ENCODE measurements at places on chromosomes 12 and 14.
A peak's percentile ranks its signal among the peaks of the same experiment; 100 is the strongest.

DNA sequence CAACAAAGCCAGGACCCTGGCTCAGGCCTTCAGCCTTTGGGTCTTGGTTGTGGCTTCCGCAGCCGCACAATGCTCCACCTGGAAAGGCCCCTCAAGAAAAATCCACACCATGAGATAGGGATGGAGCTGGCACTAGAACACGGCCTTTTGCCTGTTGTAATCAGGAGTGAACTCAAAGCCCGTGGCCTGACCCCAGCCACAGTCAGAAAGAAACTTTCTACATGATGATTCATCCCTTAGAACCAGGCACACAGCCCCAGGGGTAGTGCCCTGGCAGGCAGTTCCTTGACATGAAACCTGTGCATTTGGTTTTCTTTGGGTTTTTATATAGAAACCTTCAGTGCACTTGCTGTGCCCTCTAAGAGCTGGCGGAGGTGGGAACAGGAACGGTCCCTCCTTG, 5.1 kb downstream of the CLMN start:
- no peak for DNase-seq

GRCh38 chr14:39984323-39984722, 552.1 kb upstream of the FBXO33 start:
- DNase-seq = no peak

- DNase-seq = no peak
These were observed 44.6 kb upstream of the KRAS start for GRCh38 chr12:25295361-25295760.

- no peak for DNase-seq
These were observed 235.9 kb downstream of the ERC1 start for GRCh38 chr12:1226951-1227350.

GRCh38 chr12:988646-989045, 2.4 kb upstream of the ERC1 start:
- DNase-seq = no peak

DNA sequence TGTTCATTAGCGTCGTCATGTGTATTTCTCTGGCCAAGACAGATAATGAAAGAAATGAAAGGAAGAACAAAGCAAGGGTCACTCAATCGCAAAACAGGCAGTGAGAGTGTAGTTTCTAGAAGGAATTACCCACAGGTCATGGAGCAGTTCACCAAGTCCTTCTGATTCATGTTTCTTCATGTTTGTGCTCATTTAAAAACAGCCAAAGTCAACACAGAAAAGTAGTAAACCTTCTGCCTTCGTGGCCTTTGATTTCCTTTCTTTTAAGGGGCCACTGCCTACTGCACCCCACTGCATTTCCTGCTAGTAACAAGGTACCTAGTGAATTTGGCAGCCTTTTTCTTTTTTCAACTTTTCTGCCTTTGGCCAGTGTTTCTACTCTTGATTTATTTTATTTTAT, 75.1 kb downstream of the KCNK13 start:
- no peak for DNase-seq

DNA sequence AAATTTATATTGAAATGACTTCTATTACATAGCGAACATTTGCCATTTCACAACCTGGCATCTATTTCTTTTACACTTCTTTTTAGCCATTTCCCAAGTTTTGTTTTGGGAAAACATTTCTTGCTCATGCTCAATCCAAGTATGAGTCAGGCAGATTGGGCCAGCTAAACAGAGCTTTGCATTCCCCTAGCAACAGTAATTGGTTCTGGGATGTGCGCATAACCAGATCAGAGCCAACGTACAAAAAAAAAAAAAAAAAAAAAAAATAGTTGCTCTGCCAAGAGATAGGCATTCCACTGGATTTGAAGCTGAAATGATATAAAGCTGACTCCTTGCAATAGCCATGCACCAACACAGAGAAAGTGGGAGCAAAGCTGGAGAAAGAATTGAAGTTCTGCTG, 37.5 kb downstream of the PLCZ1 start:
- DNase-seq = no peak

GRCh38 chr12:123532808-123533649, 490 bp downstream of the RILPL1 start:
- DNase-seq = no peak

DNA sequence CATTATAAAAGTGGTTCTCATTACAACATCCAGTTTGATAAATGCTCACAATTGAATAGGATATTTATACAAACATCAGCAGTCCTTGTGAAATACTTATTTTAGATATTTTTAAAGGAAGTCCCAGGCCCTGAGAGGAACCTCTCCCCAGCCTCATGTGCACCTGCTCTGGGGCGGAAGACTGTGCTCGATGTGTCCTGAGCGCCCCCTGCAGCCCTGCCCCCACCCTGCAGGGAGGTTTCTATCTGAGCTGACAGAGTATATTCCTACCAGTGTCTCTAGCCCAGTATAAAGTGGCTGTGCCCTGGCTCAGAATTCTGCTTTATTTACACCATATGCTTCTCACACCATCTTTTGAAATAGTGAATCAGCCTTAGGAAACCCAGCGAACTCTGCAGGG, 1349.1 kb downstream of the TMEM121 start:
- DNase-seq = no peak

- DNase-seq = no peak
These were observed 144.5 kb upstream of the DYRK2 start for GRCh38 chr12:67504026-67504425.

- DNase-seq = no peak
These were observed 21.8 kb upstream of the RNU6-8 start for GRCh38 chr14:32224737-32225377.

DNA sequence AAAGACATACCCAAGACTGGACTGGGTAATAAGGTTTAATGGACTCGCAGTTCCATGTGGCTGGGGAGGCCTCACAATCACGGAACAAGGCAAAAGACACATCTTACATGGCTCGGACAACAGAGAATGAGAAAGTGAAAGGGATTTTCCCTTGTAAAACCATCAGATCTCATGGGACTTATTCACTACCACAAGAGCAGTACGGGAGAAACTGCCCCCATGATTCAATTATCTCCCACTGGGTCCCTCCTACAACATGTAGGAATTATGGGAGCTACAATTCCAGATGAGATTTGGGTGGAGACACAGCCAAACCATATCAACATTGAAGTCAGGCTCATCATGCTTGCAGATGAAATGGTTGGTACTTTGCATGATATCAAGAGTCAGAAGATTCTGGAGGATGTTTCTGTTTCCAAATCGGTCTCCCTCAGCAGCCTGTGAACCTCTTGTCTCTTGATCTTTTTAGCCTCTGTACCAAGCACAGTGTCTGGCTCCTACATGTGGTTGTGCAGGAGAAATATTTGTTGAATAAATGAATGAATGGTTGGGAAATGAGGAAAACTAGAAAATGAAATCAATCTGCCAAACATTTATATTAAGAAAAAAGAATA, 98.6 kb downstream of the VRK1 start:
- no peak for DNase-seq

- no peak for DNase-seq
These were observed 1644.1 kb upstream of the FLRT2 start for GRCh38 chr14:83885837-83886293.

DNA sequence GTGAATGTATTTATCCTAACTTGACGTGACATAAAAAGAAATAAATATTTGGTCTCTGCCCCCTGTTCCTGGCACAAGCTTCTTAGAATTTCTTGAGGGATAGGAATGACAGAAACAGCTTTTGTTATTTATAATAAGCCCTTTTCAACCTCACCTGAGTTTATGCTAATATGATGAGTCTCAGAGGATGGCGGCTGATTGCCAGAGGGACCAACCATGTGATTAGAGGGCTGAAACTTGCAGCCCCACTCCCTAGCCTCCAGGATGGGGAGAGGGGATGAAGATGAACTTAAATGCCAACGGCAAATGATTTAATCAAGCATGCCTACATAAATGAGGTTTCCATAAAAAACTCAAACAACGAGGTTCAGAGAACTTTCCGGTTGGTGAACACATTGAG, 42.9 kb downstream of the DNAI7 start:
- no peak for DNase-seq

DNA sequence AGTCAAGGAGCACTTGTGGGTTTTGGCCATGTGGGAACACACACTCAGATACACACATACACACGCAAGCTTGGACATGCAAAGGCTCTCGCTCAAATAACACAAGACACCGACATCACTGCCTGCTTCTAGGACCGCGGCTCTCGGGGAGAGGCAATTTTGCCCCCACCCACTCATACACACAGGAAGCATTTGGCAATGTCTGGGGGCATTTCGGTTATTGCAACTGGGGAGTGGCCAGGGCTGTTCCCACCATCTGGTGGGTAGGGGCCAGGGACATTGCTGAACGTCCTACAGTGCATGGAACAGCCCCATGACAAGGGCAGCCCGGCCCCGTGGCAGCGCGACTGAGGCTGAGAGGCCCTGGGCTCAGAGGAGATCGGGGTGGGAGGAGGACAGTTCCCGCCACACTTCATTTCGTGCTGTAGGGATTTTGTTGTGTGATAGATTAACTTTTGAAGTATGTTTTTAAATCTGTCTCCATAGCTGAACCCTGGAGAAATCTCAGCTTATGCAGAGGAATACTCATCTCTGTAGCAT, 35.6 kb downstream of the RIMBP2 start:
- DNase-seq = no peak

DNA sequence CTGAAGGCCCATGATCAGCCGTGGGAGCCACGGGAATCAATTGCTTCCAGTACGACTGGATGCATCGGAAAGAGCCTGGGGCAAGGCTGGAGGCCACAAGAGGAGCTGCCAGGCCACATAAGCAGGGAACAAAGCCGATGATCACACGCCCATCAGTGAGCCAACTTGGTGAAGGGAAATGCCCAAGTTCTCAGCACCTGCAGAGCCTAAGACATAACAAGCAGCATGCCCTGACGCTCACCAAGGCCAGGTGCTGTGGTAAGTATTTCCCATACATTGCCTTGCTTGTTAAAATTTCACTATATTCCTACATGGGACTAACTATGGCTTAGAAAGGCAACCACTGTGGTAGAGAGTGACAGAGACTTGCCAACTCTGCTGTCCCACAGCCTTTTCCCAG, 555.9 kb downstream of the BCL11B start:
- DNase-seq = no peak

GRCh38 chr12:100823963-100824362, 29.4 kb downstream of the ANO4 start:
- DNase-seq = no peak

- DNase-seq = no peak
These were observed 692.7 kb upstream of the MGAT4C start for GRCh38 chr12:86948851-86949250.

GRCh38 chr14:61358554-61359226, 37.3 kb downstream of the PRKCH start:
- no peak for DNase-seq

GRCh38 chr14:23047034-23047634, 5.1 kb downstream of the PSMB11 start:
- no peak for DNase-seq

DNA sequence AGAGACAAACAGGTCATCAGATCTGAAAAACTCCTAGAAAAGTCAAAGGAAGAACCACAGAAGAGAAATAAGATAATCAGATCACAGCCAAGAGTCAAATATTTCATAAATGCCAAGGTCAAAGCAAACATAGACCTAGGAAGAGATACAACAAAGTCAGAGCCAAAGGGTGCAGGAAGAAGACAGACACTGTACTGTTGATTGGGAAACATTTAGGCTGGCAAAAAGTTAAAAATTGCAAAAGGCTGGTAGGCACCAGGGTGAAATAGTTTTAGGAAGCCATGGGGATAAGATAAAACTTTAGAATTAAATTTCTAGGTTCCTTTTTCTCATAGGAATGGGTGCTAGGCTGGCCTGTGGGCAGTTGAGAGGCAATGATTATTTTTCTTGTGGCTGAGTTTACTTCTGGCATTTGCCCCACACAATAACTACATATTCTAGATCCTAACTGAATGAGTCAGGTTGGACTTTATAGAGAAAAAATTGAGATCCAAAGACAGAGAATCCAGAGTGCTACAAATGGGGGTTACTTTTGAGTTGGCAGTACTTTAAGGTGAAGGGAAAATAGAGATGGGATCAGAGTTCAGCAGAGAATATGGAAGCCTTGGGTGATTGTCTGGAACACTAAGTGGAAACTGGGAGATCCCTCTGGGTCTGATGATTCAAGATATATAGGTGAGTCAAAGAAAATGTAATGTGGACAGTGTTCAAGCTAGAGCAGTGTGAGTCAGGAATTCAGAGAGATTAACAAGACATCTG, 215.5 kb downstream of the C12orf50 start:
- no peak for DNase-seq

- DNase-seq = peak; percentile 15
These were observed 270.6 kb downstream of the SLC6A15 start for GRCh38 chr12:84641940-84642545.

GRCh38 chr12:116182359-116183063, 95.0 kb downstream of the MED13L start:
- no peak for DNase-seq

DNA sequence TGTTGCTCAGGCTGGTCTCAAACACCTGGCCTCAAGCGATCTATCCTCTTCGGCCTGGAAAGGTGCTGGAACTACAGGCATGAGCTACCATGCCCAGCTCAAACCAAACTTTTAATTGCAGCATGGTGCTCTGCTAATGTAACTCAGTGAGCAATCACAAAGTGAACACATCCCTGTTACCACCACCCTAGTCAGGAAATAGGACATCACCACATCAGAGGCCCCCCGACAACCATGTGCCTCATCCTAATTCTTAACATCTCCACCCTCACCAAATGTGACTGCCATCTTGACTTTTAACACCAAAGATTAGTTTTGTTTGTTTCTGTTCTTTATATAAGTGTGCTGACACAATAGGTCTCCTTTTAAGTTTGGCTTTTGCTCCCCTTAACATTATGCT, 22.8 kb upstream of the SDR39U1 start:
- no peak for DNase-seq

GRCh38 chr12:106048676-106049075, 90.1 kb downstream of the NUAK1 start:
- no peak for DNase-seq

DNA sequence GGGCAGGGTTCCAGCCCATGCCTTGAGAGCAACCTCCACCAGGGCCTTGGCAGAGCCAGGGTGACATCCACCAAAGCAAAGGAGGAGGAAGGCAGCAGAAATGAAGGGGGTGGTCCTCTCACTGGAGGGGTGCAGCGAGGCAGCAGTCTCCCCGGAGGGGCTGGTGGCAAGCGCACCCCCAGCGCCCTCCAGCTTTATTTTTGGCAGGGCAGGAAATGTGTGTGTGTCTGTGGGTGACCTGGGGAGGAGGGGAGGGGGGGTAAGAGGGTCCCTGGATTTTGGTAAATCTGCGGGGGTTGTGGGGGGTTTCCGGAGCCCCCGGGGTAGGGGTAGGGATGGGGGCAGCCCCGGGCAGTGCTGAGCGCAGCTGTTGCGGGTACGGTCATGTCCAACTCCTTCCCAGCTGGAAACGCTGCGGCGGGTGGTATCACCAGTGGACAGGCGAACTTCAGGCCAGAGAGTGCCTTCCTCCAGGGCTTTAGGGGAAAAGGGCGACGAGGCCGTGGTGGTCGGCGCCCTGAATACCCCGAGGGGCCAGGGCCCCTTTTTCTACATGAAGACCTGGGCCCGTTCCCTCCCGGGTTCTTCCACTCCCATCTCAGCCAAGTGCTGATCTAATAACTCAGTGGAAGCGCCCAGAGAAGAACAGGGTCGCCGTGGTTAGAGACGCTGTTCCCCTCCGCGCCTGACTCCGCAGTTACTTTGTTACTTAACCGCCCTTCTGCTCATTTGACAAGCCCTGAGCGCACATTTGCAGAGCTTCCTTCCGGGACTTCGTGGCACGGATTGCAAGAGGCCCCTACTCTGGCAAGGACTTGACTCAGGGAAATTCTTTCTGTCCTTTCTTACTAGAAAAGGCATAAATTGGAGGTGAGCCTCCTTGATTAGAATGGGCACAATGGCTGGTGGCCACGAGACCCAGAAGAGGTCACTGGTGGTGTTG, 55.2 kb downstream of the FOS start:
- DNase-seq = no peak
